ENCODE measurements at places on chromosomes 6 and 20.

DNA sequence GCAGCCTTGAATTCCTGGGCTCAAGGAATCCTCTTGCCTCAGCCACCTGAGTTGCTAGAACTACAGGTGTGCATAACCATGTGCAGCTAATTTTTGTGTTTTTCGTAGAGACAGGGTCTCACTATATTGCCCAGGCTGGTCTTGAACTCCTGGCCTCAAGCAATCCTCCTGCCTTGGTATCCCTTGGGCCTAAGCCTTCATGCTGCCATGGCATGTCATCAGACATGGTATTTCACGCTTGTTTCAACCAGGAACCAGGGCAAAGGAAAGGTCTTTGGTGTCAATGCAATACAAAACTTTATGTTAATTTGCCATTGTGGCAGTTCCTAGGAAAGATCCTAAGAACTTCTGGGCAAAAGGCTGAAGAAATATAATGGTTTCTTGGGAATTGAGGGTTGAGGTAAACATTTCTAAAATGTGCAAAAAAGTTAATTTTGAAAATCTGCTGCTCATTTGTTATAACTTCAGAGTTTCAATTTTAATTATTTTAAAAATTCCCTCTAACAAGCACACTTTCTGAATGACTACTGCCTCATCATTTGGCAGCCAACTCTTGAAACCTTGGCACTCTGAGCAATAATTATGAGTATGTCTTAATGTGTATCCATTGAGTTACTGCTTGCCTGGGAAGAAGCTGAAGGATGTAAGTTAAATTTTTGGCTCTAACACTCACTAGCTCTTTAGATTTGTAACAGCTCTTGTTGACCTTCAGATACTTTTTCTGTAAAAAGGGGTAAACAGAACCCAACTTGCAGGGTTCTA lies 154.1 kb downstream of the GJA10 start:
- H3K4me1 ChIP-seq: no peaks in the 10 kb centered on the region
- H3K36me3 ChIP-seq: peaks cover 2% of the 10 kb centered on the region
- H3K4me3 ChIP-seq: no peak overlapping the region
- H3K27me3 ChIP-seq: no peaks in the 10 kb centered on the region
- H3K27ac ChIP-seq: no peak overlapping the region

DNA sequence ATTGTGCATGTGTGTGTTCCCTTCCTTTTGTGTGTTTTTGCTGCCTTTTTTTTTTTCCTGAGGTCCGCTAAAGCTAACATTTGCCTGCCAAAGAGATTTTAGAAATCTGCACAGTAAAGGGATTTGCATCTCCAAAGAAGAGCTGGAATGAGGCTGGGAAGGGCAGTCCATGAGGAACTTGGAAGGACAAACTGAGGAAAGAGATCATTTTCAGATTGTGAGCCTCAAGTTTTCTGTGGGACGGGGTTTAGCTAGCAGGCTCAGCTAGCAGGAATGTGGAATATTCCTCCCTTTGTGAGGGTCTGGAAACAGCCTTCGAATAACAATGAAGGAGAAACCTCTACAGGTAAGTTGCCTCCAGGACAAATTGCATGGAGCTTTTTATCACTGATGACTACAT lies 3.8 kb downstream of the INSM1 start:
- peaks cover 99% of the 10 kb centered on the region for H3K27me3 ChIP-seq
- no peak overlapping the region for H3K4me3 ChIP-seq
- DNase-seq: peak; percentile 43
- H3K36me3 ChIP-seq: no peaks in the 10 kb centered on the region

DNA sequence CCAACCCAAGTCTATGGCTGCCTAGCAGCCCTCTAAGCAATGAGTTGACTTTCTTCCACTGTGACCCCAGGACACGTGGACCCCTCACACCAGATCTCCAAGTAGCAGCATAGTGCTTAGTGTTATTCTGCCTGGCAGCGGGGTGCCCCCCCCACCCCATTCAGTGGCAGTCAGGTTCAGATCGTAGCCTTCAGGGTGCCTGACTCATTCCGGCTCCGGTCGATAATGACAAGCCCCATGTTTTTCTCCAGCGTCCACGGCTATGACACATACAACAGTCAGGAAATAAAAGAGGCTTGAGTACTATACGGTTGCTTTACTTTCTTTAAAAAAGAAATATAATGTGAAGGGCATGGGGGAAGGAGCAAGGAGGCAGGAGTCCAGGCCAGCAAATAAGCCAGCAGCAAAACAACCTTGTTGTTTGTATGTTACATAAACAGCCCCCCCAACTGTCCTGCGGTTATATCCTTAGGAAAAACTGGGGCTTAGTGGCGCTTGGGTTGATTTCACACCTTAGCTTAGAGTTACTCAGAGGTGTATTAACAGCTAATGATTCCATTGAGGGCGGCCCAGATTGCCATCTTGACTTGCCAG lies 23.1 kb downstream of the GNAS start:
- H3K36me3 ChIP-seq: no peaks in the 10 kb centered on the region
- no peak overlapping the region for H3K27ac ChIP-seq
- DNase-seq: no peak
- H3K4me1 ChIP-seq: peaks cover 63% of the 10 kb centered on the region

DNA sequence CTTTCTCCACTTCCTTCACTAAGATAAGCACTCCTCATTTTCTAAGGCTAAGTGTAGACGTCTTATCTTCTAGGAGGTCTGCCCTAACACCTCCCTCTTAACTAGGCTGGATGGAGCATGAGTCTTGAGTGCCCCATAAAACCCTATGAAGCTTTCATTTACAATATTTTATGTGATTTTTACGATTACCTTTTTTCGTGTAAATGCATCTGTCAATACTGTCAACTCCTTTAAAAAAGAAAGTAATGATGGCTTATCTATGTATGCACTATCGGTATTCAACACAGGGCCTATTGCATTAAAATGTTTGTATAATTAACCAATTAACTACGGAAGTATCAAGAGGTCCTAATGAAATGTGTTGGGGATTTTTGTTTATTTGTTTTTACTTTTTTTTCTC lies 156.0 kb upstream of the FAM83B start:
- DNase-seq: no peak
- no peak overlapping the region for H3K27ac ChIP-seq
- H3K27me3 ChIP-seq: peaks cover 27% of the 10 kb centered on the region
- H3K36me3 ChIP-seq: no peaks in the 10 kb centered on the region
- no peaks in the 10 kb centered on the region for H3K4me1 ChIP-seq
